ENCODE measurements at places on chromosomes 12 and 14.
A peak's percentile ranks its signal among the peaks of the same experiment; 100 is the strongest.

DNA sequence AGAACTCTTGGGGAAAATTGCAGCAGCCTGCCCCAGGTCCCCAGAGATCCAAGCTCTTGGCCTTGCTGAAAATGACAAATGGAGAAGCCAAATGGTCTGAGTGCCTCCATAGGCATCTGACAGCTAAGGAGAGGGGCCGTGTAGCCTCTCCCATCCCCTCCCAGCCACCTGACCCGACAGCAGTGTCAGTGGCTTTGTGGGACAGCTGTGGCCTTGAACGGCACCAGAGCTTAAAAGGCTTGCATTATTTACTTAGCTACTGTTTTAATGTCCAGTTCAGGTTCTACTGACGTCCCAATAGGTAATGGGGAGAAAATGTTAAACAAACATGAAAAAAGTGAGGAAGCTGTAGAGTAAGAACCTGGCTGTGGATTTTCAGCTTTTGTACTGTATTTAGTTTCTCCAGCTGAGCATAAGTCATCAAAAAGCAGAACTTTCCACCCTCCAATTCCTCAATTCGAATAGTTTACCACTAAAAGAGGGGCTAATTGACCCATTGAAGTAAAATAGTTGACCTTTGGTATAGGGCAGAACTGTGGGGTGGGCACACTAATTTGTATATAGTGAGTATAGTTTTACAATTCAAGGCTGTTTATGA, 50.0 kb downstream of the FOS start:
- DNase-seq, result no peak

DNA sequence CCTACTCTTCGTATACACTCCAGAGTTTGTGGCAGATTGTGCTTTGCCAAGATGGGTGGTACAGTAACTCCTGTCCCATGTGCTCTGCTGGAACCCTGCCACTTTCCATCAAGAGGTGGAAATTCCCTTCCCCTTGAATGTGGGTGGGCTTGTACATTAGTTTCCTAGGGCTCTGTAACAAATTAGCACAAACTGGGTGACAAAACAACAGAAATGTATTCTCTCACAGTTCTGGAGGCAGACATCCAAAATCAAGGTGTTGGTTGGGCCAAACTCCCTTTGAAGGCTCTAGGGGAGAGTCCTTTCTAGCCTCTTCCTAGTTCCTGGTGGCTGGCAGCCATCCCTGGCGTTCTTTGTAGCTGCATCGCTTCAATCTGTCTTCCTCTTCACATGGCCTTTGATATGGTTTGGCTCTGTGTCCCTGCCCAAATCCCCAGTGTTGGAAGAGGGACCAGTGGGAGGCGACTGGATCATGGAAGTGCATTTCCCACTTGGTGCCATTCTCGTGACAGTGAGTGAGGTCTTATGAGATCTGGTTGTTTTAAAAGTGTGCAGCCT, 117.5 kb downstream of the VRK1 start:
- peak; percentile 1 for DNase-seq

- DNase-seq, result no peak
Observed at GRCh38 chr12:16636435-16637055, 30.6 kb upstream of the LMO3 start.

DNA sequence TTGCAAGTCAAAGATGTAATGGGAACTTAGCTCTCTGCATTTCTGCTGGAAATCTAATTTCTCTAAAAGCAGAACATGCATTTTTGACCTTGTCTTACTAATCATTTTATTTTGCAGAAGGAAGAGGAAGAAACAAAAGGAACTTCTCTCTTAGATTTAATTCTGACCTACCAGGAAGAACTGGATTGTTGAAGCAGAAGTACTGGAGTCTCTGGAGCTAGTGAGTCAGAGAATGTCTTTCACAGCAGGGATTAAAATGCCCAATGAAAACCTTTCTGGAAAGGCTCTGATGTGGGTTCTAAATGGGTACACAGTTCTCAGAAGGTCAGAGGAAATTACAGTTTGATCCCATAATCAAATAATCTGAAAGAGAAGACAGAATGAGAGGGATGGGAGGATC, 70.8 kb upstream of the GNG2 start:
- DNase-seq, result no peak

- DNase-seq, result peak; percentile 66
Observed at GRCh38 chr12:49188201-49188915, 522 bp downstream of the TUBA1A start.

DNA sequence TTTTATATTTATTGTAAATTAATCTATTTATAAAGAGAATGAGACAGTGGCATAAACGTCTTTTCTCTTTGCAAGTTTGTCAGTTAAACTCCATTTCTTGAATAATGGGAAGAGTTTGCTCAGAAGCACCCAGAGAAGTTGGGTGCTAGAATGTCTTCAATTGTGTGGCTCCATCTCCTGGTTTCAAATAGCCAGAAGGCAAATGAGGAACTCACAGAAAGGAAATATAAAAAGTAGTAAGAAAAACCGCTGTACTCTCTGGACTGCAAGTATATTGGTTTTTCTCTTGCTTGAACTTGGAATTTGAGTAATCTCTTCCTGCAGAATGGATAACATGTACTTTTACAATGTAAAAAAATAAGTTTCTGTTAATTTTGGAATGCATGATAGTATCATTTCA, 217.5 kb downstream of the DPY19L2 start:
- DNase-seq, result no peak

DNA sequence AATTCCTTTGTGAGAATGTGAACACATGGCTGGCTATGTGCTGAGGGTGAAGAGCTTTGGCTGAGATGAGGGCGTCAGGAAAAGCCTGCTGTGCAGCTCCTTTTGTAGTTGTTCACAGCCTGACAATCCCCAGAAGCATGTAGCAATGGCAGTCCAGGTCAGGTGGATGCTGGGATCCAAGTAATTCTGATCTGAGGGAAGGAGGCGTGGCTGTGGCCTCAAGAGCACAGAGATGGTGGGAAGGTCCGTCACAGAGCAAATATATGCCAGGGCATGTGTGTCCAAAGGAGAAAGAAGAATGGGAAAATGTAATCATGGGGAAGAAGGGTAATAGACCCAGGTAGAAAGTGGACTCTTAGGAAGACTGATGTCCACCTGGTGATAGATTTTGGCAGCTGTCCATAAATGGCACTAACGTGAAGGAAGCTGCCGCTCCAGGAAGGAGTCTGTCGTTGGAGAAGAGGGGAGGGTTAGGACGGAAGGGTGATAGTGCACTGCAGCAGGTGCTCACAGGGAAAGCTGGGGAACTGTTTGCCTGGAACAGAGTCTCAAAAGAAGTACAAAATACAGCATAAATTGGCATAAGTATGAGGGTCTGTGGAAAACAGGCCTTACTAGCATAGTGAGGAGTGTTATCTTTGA, 13.8 kb downstream of the MGST1 start:
- no peak for DNase-seq

DNA sequence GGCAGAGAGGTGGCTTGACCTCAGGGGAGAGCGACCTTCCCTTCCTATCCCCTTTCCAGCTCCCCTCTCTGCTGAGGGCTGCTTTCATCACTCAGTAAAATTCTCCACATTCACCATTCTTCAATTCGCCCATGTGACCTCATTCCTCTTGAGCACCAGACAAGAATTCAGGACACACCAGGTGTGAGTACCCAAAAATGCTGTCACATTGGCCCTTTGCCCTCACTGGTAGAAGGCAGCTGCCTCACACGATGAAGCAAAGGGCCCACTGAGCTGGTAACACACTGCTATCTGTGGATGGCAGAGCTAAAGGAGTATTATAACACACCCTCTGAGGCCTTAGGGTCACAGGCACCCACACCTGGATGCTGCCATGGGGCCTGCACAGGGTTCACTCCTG, 59.7 kb downstream of the SSH1 start:
- DNase-seq, result no peak

All from cardiac muscle cell (in vitro differentiated cells and primary cell).